ENCODE measurements at places on chromosomes 12 and 14.

DNA sequence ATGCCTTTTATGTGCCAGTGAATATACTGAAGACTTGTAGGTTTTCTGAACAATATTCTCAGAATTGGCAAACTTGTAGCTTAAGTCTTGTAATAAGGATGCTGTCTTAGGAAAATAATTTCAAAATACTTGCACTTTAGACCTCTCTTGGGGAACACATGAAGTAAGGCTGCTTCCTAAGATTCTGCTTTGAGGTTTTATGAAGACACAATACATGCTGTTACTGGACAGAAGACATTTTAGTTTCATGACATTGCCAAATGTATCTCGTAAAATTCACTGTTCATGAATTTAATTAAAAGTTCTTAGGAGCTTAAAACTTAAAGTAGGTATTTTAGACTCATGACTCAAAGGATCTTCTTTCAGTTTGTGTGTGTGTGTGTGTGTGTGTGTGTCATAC is 80.7 kb downstream of the RAD51B start:
- no peak for DNase-seq

- DNase-seq, result no peak
These were observed 1377.5 kb upstream of the FLRT2 start for GRCh38 chr14:84152452-84152851.

DNA sequence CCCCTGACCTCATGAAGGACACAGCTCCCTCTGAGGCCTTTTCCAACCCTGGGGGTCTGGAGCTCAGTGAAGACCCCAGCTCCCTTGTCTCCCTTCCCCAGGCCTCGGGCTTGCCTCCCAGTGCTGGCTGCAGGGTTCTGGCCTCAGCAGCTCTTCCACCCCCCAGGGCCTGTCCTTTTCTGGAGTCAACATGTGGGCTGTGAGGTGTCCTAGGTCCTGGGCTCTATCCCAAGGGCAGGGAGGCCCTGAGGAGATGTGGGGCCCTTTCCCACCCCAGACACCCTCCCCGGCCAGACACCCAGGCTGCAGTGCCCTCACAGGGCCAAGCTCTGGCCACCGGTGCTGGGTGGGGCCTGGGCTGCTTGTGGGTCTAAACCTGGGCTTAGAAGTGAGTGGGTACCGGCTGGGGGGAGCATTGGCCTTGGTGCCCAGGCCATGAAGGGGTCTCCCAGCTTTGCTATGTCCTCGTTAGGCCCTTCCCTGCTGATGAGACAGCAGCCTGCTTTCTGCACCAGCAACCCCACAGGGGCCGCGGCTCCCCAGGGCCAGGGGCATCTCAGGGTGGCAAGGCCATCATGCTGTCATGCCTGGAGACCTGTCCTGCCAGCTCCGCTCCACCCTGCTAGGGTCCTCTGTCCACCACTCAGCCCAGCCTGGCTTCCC is 2.7 kb upstream of the CRIP2 start:
- DNase-seq, result no peak

DNA sequence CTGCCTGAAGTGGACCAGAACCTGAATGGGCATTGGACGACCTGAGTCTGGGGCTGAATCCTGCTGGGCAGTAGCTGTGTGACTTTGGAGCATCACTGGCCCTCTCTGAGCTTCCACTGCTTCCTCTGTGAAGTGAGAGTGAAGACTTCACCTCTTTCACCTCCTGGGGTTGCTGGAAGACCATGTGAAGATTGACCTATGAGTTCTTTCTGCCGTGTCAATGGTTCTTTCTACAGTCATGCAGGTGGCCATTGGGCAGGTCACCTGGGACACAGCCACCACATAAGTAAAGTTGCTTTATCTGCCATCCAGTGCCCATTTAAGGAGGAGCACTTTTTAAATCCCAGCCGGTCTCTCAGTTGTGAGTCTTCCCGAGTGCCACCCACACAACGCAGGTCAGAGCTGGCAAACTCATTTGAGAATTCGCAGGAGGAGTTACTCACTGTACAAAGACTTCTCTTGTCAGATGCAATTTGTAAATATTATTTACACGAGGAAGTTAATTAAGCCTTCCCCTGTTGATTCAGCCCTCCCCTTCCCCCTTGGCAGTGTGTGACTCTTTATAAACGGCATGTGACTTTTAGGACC is 74.8 kb upstream of the TCL1B start:
- no peak for DNase-seq

- DNase-seq, result no peak
These were observed 36.6 kb downstream of the SLC16A7 start for GRCh38 chr12:59632408-59632807.

- DNase-seq, result no peak
These were observed 9.0 kb upstream of the CD163 start for GRCh38 chr12:7512553-7512952.

DNA sequence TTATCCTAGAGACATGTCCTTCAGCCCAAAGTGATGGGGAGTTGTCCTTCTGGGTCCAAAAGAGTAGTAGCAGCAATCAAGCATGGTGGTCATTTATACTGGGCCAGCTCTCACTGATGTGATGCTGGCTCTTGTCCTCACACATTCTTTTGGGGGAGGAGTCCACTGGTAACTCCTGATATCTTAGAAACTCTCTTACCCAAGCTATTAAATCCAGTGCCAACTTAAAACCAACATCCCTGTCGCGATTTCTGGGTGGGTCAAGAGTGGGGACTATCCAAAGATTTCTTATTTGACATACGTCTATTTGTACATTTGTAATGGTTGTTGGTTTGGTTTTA is 24.6 kb downstream of the DDX47 start:
- no peak for DNase-seq

GRCh38 chr14:69956970-69957369 is 77.8 kb downstream of the SMOC1 start:
- no peak for DNase-seq

GRCh38 chr12:92543359-92543758 is 159.4 kb upstream of the PLEKHG7 start:
- DNase-seq, result peak; percentile 42

DNA sequence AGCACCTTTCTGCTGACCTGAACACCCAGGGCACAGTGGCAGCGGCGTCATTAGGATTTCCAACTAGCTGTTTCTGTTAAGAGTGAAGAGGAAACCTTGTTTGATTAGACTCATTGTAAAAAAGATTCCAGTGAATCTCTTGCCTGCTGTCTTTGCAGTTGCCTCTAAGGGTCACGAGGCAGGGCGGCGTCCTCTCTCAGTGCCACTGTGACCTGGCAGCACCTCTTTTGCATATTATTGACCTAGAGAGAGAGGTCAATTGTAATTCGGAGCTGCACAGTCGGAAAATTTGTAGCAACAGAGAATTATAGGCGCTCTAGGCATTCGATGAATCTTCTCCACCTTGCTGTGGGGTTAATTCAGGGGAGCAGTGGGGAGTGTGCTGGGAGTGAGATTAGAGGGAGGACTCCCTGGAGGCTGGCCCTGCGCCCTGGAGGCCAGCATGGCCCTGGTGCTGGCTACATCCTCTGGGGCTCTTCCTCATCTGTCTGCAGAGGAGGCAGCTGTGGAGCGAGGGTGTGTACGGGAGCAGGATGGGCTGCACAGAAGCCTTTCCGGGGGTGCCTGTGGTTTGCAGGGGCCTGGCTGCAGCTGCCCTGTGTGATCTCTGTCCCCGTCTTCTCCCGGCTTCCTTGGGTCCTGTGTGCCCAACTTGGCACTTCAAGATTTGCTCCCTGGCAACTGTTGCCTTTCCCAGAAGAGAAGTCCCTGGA is 14.3 kb downstream of the PACS2 start:
- no peak for DNase-seq

DNA sequence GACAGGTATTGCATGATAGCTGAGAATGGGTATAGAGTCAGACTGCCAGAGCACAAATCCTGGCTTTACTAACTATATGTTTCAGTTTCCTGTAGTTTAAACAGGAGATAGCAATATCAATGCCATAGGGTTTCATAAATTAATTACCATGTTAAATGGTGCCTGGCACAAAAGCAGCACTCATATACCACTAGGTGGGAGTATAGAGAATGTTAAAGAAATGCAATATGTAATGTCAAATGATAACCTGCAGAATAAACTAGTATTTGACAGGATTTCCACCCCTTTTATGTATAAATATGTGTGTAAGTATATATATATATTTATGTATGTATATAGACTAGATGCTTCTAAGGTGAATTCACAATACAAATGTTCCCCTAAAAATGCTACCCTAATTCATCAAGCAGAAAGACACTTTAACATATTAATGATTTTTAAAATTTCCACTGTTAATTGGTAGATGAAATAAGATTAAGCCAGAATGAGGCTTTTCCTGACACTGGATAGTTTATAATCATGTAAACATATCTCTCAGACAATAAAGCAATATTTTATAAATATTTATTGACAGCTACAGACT is 8.6 kb downstream of the WDR89 start:
- DNase-seq, result peak; percentile 3

DNA sequence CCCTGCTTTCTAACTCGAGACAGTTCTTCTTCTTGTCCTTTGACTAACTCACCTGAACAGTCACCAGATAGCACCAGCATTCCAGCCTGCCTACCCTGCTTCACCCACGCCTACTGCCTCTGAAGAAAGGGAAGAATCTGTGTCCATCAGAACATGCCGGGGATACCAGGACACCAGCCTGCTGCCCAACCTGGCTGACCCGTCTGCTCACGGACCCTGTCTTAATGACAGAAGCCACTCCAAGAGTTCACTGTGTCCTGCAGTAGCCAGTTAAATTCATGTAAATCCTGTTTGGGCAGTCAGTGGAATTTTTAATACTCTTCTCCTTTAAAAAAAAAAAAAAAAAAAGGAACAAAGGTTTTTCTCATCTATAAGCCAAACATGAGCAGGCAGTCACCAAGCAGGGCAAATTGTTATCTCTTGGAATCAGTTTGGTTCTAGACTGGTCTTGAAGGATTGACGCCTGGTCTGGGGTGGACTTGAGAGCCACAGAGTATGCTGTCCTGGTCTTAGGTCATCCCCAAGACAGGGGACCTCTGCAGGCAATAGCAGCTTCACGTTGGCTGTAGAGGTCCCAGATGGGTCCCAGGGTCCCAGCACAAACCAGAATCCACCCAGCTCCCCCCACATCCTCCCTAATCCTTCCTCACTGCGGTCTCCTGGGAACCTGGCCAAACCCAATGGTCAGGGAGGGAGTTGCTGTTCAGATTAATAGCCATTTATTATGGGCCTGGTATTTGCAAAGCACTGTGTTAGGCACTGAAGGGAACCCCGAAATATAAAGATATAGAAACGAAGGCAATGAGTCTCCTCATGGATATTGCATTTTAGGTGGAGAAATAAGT is 181.1 kb upstream of the HIF1A start:
- DNase-seq, result no peak

GRCh38 chr14:24290746-24291145 is 8.8 kb downstream of the DHRS1 start:
- no peak for DNase-seq

GRCh38 chr12:8549381-8549780 is 8.7 kb upstream of the CLEC4E start:
- no peak for DNase-seq

GRCh38 chr12:116818341-116818856 is 62.8 kb downstream of the HRK start:
- DNase-seq, result no peak

DNA sequence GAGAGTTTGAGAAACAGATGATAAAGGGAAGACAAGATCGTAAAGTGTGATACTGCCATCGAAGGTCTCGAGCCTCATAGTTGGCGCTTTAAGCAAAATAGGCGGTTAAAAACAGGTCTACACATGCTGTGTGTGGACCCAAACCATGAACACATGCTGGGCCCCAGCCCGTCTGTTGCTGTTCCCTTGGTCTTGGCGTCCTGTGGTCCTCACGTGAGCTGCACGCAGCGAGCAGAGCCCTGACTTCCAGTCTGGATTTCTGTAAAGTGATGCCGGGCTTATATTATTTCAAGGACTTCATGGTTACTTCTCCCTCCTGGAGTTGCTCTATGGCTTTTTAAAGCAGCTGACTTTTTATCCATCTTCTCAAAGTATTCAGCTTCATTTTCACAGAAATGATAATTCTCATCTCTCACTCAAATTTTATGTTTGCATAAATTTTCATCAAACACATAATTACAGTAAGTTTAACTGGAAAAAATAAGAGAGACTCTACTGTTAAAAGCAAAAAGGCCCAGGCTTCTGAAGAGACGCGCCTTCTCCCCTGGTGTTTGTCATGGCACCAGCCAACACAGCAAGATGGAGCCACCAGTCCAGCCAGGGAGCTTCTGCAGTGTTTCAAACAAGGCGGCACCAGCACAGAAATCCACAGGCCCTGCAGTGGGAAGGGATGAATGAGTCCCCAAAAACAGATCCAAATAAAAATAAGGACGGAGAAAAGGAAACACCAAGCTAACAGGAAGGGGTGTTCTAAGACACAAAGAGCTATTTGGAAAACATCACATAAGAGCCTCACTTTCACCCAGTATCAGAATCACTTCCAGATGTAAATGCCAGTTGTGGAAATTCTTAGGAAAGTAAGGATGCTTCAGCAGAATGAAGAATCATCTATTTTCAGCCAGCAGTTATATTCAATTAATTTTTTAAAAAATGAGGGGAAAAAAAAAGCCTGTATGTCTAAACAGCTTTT is 24.9 kb downstream of the SFSWAP start:
- DNase-seq, result no peak

DNA sequence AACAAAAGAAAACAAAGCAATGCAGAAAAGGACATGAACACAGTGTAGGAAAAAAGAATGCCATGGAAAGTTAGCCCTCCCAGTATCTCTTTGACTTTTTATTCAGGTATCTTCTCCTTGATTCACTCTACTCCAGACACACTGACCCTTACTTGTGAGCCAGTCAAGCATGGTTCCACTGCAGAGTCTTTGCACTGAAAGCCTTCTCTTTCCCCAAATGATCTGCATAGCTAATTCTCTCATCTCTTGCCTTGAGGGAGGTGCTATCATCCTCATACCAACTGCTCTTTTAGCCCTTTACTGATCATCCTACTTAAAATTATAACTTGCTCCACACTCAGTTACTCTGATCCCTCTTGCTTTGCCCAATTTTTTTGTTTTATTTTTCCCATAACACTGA is 101.2 kb upstream of the SLC16A7 start:
- DNase-seq, result no peak

DNA sequence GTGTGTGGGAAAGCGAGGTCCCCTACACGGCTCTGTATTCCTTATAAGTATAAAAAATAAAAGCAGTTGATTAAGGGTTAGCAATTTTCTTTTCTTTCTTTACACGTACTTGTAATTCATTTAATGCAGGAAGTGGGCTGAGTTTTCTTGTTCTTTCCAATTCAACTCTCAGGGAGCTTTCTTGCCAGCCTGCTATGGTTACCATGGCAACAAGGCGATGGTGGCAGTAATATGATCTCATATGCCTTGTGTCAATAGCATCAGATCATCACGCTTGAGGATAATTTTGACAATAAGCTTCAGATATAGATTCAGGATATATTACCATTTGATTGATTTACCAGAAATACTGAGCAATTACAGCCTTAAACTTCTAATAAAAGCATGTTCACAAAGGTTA is 466.5 kb downstream of the APAF1 start:
- DNase-seq, result peak; percentile 91

- no peak for DNase-seq
These were observed 141.2 kb downstream of the MED13L start for GRCh38 chr12:116136340-116136739.

GRCh38 chr12:97650242-97650641 is 187.6 kb downstream of the RMST start:
- DNase-seq, result no peak
